ENCODE measurements at places on chromosomes 1 and 21. TPM values are rescaled to one million over a fixed set of nuclear protein-coding genes. Genes with fewer than 3 reads are reported as not detected.

GRCh38 chr1:190453550-190453949 lies 24.1 kb downstream of the BRINP3 start:
- peak; percentile 35 for DNase-seq

DNA sequence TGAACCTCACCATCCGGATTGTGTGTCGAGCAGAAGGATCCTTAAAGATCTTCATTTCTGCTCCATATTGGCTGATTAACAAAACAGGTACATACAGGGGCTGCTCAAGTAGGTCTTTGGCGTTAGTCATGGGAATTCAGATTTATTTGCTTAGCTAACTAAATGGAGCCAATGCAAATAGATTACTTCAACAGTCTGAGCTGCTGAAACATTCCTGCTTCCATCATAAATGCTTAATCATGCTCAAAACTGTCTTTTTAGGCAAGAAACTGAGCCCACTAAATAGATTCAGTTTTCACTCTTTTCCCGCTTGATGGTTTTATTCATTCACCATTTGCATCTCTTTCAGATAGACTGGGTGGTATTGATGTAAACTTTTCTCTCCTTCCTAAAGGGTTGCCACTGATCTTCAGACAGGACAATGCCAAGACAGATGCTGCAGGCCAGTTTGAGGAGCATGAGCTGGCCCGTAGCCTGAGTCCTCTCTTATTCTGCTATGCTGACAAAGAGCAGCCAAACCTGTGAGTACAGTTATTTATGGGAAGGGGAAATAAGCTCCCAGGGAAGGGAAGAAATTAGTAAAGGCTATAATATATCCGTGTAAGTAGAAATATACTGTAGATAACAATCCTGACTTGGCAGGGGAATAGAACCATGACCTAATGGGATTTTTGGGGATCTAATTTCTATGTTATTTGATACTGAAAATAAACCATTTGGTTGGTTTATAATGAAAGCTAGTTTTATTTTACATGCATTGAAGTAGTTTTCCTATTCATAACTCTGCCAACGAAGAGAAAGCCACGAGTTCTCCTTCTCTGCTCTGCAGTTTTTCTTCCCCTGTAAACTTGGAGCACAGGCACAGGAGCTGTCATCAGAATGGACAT lies 126.4 kb downstream of the VPS13D start:
- DNase-seq = no peak

GRCh38 chr1:115829023-115829674 lies 11.8 kb downstream of the NHLH2 start:
- no peak for DNase-seq

DNA sequence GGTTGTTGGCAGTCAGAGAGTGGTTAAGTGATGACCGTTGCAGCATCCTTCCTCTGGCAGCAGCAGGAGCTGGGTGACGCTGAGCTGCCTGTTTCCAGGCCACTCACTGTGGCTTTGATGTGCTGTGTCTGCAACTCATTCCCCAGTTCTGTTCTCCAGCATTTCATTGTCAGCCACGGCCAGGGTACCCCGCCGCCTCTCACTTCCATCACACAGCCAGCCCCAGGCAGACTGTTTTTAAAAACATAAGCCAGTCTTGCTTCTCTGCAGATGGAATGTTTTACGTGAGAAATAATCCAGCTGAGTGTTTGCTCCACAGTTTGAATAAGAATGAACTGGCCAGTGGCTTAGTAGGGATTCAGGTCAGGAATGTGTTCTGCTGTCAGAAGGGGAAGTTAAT lies 21.5 kb upstream of the ST6GALNAC3 start:
- peak; percentile 71 for DNase-seq

RHBG gene
- not detected for polyA plus RNA-seq

- no peak for DNase-seq
Measured at GRCh38 chr21:27301220-27301619, 334.3 kb upstream of the ADAMTS5 start.

DNA sequence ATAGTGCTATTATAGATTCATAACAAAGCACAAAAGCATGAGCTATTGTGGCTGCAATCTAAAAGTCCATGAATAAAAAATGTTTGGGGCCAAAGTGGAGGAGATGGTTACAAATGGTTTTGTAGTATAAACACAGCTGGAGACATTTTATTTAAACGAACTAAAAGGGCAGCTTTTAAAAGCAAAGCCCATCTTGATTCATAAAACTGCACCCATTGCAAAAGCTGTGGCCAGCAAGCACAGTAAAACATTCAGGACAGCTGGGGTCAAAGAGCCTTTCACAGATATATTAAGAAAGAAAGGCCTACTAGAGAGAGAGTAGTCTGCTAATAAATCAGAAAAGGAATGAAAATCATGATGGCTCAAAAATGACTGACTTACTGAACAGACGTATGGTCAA lies 520.8 kb downstream of the NUF2 start:
- DNase-seq = no peak

MARK1 gene
- polyA plus RNA-seq = 11.9 TPM

GRCh38 chr1:5836776-5837440 lies 155.3 kb downstream of the NPHP4 start:
- DNase-seq = no peak

DNA sequence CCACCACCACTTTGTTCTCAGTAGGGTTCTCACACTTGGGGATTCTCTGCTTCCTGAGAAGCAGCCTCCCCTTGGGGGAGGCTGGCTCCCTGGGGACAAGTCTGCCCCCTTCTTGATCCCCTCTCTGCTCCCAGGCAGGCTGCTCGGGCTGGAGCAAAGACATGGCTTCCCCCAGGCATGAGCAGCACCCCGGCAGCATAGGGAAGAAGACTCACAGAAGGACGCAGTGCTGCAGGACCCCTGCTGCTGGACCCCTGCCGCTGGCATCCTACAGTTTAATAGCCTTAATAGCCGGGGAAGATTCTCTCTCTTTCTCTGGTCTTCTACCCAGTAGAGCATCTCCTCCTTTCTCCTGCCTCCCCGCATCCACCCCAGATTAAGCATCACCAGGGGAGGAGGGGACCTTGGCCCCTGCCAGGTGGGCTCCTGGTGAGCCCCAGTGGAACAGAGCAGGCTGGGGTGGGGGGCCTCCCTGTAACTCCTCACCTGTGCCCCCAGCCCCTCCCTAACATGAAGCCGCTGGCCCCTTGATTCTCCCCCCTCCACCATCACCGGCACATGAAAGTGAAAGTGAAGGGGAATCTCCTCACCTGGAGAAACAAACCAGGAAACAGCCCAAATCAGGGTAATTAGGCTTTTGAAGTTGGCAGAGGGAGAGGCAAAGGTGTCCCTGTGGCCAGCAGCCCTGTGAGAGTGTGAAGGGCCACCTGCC lies 2.5 kb downstream of the WNT3A start:
- no peak for DNase-seq

Measured in brain (organoid and tissue), 16 donors.